ENCODE measurements at places on chromosomes 7 and 10. TPM values are rescaled to one million over a fixed set of nuclear protein-coding genes. Genes with fewer than 3 reads are reported as not detected.

DNA sequence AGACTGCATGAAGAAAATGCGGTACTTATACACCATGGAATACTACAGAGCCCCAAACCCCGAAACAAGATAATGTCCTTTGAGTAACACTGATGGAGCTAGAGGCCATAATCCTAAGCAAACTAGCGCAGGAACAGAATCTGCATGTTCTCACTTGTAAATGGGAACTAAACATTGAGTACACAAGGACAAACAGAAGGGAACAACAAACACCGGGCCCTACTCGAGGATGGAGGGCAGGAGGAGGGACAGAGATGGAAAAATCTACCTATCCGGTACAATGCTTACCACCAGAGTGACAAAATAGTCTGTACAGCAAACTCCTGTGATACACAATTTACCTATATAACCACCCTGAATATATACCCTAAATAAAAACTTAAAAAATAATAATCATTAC, 507.9 kb downstream of the IPMK start:
- DNase-seq: no peak

DNA sequence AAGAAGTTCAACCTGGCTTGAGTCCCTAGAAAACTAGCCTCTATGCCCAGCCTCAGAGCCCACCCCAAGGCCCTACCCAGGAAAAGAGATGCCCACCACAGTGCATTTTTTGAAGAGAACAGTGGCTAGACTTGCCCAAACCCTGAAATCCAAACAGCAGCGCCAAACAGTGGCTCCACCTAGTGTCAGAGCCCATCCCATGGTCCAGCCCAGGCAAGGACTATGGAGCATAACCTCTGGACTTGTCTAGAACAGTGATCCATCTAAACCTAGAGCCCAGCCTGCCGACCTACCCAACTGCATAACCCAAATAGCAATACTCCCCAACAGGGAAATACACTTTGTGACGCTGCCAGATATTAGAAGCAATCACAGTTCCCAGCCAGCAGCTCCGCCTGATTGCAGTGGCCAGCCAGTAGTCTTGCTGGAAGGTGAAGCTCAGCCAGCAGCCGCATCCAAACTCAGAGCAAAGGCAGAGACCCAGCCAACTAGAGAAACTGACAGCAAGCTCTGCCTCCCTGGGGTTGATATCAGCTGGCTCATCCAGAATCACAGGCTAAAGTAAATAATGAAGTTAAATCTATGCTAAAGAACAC, 44.5 kb downstream of the HBP1 start:
- DNase-seq: no peak

GRCh38 chr7:88132725-88133124, 87.1 kb downstream of the SRI start:
- DNase-seq: no peak

GRCh38 chr10:24341371-24341770, 132.4 kb downstream of the KIAA1217 start:
- no peak for DNase-seq

- peak; percentile 44 for DNase-seq
Observed at GRCh38 chr10:91022924-91023699, 102.2 kb upstream of the ANKRD1 start.

GRCh38 chr10:124728830-124729661, 15.1 kb downstream of the FAM53B start:
- no peak for DNase-seq

DNA sequence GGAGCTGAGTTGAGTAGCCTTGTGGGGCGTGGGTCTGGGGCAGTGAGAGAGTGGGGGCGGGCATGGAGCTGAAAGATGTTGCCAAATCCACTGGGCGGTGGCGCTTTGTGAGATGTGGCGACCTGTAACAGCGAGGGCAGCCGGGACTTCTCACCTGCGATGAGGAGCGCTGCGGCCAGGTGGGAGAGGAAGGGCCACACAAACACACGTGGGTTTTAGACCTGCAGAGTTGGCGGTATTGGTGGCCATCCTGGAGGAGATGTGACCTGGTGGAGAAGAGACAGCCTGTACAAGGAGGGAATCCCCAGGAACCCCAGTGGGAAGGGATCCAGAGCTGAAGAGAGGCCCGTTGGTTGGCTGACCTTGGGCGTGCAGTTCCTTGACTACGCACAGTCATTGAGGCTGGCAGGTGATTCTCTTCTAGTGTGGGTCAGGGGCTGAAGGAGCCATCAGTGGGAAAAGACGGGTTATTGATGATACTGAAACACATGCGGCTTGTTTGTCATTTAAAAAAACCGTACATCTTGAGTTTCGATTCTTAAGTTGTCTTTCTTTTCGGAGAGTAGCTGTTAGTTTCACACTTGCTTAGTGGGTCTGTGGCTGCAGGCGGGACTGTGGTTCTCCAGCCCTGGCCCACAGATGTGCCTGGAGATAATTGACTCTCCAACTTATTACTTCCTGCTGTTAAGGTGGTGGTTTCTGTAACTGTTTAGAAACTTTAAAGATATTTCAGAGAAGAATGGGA, 2.4 kb downstream of the CHST12 start:
- no peak for DNase-seq

DNA sequence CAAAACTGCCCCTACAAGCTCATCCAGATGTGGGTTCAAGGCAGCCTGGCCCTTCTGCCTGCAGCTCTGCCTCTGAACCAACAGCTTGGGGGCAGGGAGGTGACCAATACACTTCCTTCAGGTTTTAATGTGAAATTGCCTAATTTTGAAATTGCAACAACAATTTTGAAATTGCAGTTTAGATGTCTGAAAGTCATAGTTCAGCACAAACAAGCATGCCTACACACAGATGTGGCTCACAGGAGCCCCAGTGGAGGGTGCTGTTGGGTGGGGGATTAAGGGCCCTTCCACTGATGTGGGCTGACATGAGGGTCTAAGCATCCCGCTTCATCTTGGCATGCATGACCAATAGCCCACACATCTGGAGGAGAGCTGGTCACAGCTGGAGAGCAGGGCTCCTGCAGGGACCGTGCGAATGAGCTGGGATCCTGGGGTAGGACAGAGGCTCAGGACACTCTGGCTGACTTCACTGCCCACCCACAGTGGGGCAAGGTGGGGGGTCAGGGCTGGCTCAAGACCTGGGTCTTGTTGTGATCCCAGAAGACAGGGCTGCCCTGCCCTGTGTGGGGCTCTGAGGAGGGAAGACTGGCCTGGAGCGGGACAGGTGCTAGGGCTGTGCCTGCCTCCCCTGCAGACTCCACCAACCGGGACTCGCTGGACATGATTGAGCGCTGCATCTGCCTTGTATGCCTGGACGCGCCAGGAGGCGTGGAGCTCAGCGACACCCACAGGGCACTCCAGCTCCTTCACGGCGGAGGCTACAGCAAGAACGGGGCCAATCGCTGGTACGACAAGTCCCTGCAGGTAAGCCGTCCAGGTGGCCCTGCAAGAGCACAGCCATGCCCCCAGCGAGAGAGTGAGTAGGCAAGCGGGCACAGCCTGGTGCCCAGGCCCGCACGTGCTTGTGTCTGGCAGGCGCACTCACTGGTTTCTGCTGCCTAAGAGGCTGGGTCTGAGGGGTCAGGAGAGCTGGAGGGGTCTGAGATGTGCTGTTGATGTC, 32.3 kb downstream of the CHAT start:
- no peak for DNase-seq

DNA sequence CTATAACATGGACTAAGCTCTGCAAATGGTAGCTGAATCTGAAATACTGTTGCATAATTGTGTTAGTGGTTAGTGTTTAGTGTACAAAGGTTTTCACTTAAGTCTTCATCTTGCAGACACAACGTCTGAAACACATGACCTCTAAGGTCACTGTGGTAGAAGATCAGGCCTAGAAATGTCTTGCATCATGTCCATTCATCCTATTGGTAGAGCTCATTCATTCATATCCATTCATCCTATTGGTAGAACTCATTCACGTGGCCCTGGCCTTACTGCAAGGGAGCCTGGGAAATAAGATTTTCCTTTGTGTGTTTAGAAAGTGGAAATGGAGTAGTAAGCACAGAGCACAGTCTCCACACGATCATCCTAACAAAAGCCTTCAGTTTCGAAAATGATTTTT, 485.8 kb downstream of the PLXNA4 start:
- DNase-seq: peak; percentile 12

GRCh38 chr10:127142136-127142535, 54.3 kb downstream of the INSYN2A start:
- DNase-seq: no peak

DNA sequence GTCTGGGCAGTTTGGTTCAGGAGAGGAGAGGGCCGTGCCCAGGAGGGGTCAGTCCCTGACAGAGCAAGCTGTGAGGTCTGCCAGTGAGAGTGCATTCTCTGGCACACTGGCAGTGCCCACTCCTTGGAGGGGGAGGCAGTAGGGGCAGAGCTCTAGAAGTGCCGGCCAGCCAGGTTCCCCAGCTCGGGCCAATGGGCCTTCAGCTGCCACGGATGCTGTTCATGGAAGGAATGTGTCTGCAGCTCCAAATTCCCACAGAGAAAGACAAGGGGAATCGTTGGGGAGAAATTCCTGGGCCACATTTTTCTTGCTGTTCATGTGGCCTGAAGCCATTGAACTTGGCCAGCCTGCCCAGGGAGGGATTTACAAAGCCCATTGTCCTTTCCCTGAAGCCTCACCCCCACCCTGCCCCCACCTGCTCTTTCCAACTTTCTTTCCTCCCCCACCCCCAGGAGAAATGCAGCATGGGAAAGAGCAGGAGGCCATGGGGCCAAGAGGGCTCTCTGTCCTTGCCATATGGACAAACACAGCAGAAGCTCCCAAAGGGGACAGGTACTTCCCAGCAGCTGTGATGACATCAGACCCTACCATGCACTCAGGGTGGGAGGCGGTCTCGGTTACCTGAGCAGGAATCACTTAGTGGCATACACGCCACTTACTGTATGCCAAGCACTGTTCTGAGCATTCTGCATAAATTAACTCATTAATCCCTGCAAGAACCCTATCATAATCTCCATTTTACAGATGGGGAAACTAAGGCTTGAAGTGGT, 70.7 kb downstream of the ARHGAP22 start:
- DNase-seq: no peak

- DNase-seq: no peak
Observed at GRCh38 chr7:45893996-45894664, 5.8 kb downstream of the IGFBP1 start.

DNA sequence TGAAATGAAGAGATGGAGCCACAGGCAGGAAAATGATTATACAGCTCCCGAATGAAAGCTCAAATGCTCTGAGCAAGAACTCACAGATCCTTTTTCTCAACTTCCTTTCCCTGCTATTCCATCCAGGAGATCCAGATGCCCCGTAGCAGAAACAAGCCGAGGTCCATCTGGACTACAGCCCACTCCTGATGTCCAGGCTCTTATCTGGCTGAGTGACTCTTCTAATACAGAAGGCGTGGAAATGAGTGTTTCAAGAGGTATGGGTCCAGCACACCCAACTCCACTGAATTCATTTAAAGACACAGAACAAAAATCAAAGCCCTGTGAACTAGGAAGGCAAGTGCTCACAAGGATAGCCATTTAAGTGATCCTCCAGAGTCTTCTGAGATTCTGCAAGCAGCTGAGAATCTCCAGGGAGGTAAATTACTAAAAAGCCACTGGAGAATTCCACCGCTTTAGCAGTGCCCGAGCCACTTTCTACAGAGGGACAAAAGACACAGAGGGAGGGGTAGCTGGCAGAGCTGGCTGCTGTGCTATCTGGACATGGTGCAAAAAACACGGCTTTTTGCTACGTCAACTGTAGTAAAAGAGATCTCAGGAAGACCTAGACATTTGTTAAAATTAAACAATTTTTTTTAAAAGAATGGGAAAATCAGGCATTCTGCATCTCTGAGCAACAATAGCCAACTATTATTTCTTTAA, 24.5 kb downstream of the FAM171A1 start:
- no peak for DNase-seq

DNA sequence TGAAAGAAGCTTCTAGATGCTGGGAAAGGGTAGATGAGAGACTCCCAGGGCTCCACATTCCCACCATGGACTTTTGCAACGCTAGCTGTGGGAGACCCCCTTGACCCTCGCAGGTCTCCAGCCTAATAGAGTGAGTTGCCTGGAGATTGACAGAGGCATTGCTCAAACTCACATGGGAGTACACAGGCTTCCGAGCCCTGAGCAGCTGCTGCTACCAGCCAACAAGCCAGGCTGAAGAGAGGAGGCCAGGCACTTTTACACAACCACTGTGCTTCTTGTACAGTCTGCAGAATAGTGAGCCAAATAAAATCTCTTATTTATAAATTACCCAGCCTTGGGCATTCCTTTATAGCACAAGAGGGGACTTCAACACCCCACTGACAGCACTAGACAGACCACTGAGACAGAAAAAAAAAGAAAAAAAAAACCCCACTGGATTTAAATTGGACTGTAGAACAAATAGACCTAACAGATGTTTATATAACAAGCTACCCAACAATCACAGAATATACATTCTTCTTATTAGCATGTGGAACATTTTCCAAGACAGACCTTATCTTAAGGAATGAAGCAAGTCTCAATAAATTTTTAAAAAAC, 146.2 kb downstream of the ZFAND4 start:
- DNase-seq: no peak

- DNase-seq: peak; percentile 28
Observed at GRCh38 chr7:33157311-33157710, 27.9 kb downstream of the BBS9 start.

DNA sequence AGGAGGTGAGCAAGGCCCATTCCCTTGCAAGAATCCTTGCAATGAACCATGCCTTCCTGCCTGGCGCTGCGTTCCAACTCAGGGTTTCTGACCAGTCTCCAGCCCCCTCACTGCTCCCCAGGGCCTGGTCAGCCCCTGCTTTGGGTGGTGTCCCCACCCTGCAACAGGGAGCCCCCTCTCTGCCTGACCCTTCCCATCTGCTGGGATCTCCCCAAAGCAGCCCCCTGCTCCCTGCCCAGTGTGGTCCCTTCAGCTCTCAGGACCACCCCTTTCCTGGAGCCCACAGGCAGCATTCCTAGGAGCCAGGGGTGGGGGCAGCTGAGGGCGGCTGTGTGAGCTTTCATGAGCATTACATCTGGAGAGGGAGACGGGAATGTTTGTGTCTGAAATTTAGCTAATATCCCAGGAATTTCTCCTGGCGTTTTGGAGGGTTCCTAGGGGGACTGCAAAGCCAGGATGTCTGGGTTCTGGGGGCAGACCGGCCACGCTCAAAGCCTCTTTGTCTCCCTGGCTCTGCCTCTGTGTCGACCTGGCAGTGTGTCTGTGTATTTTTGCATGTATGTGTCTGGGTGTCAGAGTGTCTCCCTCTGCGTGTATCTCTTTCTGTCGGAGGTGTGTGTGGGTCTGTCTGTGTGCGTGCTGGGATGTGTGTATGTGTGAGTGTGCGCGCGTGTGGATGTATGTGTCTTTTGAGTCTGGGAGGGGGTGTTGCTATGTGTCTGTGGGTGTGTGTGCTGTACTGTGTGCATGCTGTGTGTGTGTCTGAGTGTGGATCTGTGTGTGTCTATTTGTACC, 300.5 kb upstream of the ZMIZ1 start:
- no peak for DNase-seq

Gene SPAG6
- total RNA-seq: not detected

Gene FEZF1
- not detected for total RNA-seq

Gene ZPBP
- not detected for total RNA-seq

Gene ANKRD1
- total RNA-seq: 251 TPM

Gene SHH
- not detected for total RNA-seq

Gene SPACDR
- not detected for total RNA-seq

Gene TWIST1
- 145 TPM for total RNA-seq

Gene NRBF2
- total RNA-seq: 22.1 TPM

Gene SPDYE8
- total RNA-seq: not detected

Gene CUZD1
- 2.5 TPM for total RNA-seq

Gene OPN4
- total RNA-seq: not detected

Data from LHCN-M2 (cell line).